ENCODE measurements at places on chromosomes 5 and 9.

- no peak for DNase-seq
Measured at GRCh38 chr5:136079195-136079985, 50.6 kb downstream of the TGFBI start.

DNA sequence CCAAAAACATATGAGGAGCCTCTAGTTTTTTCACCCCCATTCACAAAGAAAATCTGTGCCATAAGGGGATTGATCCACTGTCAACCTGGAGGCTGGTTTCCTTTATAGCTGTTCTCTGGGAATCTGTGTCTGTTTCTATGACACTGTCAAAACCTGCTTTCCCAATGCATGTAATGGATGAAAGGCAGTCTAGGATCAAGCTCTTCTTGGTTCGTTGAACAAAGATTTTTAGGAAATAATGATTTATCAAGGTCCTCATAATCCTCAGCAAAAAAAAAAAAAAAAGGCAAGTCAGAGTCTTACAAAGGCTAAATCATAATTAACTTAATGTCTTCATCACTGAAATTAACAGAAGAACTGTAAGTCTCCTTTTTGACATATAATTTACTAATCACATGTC, 16.0 kb downstream of the EPB41L4A start:
- no peak for DNase-seq

- DNase-seq = no peak
Measured at GRCh38 chr5:97067296-97067850, 75.0 kb downstream of the LIX1 start.

- no peak for DNase-seq
Measured at GRCh38 chr5:175379867-175380266, 64.1 kb downstream of the DRD1 start.

DNA sequence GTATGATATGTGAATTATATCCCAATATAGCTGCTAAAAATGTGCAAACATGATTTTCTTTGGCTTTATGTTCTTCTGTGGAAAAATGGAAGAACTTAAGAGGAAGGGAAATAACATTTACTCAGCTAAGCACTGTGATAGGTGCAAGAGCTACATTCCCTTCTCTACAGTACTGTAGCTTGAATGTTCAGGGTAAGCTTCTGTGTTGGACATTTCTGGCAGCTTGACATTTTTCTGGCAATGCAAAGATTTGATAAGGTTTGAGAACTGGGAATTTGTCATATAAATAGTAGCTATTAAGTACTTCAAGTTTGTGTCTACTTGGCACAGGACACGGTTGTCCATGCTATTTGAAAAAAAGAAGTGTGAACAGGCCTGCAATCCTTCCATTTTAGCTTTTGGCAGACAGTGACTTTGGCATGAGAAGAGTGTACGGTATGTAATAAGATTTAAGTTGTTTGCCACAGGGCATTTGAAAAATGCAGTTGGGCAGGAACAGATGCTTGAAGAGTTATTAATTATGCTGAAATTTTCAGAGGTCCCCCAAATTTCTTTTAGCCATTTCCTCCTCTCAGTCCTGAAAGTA, 77.6 kb downstream of the KIF4B start:
- DNase-seq = no peak

DNA sequence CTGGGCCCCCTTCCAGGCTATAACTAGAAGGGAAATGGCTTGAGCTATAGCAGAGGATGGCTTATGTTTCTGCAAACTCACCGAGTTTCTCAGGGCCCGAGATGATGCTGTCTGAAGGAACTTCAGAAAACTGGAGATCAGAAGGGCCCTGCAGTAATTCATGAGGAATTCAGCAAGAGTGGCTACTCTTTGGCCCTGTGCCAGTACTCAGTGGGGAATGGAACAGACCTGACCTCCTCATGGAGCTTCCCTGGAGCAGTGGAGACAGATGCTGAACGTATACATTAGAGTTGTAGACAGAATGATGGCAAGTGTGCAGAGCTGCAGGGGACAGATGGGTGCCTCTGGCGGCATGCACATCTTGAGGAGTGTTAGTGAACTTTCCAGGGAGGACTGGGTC, 17.3 kb upstream of the SMIM32 start:
- no peak for DNase-seq

- no peak for DNase-seq
Measured at GRCh38 chr5:41747708-41748107, 122.5 kb downstream of the OXCT1 start.

GRCh38 chr9:133604214-133604613, 5.0 kb downstream of the FAM163B start:
- no peak for DNase-seq

GRCh38 chr5:62268792-62269191, 37.2 kb upstream of the KIF2A start:
- no peak for DNase-seq

DNA sequence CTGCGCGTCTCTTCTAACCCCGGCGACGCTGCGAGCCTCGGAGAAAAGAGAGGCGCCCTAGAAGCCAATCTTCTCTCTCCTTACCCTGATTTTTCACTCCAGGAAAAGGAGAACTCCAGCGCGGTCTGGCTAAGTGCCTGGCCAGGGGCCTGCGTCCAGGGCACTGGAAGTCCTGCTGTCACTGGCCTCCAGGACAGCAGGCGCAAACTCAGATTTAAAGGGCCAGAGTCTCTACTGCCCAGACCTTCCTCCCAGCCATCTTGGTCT, 553 bp upstream of the FOXB2 start:
- no peak for DNase-seq

GRCh38 chr9:82299870-82300269, 311.3 kb downstream of the SPATA31D1 start:
- no peak for DNase-seq

GRCh38 chr9:107144475-107144874, 138.6 kb upstream of the RAD23B start:
- DNase-seq = no peak

GRCh38 chr9:31028137-31028536, 1356.3 kb upstream of the ACO1 start:
- no peak for DNase-seq

DNA sequence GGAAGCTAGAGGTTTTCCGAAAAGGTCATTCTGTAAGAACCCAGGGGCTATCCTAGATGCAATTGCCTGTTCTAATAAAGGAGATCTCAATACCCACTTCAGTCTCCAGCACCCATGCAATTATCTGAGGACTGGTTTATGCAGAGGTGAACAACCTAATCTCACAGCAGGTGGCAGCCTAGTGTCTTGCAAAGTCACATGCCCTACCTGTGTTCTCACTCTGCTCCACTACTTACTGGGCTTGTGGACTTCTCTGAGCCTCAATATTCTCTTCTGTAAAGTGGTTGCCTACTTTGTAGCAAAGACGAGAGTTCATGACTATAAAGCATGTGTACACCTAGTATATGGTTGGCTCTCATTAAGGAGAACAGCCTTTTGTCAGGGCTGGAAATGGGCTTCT, 21.0 kb upstream of the ALDH1B1 start:
- no peak for DNase-seq

- DNase-seq = no peak
Measured at GRCh38 chr5:122195802-122196394, 66.6 kb downstream of the ZNF474 start.

GRCh38 chr5:4068171-4068570, 472.5 kb downstream of the IRX1 start:
- DNase-seq = no peak
